ENCODE measurements at places on chromosomes 6 and 20.

DNA sequence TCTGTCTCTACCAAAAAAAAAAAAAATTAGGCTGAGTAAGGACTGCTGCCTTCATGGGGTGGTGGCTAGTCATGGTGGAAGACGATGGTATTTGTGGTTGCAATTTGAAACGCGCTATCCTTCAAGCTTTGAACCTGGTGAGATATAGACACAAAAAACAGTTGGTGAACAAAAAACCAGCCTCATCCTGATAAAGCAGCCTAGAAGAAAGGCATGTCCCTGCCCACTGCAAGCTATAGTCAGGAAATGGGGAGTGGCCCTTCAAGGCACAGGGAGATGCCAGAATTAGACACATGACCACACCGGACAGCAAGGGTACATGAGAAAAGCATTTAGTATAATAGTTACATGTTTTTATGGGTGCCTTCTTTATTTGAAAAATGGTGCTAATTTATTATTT is 193.6 kb downstream of the NFATC2 start:
- DNase-seq, result no peak

GRCh38 chr20:23401051-23401450 is 20.2 kb downstream of the NAPB start:
- DNase-seq, result no peak

DNA sequence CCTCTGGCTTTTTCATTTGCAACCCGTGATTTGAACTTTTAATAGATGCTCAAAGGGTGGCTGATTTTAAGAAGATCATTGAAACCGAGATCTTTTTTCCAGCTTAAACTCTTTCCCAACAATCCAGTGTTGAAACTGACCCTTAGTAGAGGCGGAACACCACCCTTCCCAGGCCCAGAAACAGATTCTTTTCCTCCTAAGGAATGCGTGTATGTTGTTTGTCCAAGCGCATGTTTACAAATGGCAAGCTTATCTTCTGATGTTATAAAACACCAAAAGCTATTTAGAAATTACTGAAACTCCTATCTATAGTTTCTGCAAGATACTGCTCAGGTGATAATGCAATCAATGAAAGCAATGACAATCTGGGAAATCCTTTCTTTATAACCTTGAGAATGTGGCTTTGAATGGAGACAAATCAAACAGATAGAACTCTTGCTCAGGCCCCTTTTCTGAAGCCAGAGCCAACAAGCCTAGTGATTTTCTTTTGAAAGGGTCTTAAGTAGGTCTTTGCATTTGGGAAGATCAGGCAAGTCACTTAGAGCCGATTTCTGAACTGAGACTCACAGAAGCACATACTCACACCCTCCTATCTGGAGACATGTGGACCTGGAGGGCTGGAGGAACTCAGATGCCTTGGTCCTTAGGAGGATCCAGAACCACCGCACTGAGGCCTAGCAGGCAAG is 9.1 kb downstream of the BANF2 start:
- no peak for DNase-seq

- no peak for DNase-seq
These were observed 113.2 kb downstream of the MAFB start for GRCh38 chr20:40575851-40576250.

GRCh38 chr20:9409352-9409751 is 105.0 kb upstream of the LAMP5 start:
- DNase-seq, result no peak

- DNase-seq, result peak; percentile 47
These were observed 4.6 kb downstream of the TP53TG5 start for GRCh38 chr20:45373353-45374100.

DNA sequence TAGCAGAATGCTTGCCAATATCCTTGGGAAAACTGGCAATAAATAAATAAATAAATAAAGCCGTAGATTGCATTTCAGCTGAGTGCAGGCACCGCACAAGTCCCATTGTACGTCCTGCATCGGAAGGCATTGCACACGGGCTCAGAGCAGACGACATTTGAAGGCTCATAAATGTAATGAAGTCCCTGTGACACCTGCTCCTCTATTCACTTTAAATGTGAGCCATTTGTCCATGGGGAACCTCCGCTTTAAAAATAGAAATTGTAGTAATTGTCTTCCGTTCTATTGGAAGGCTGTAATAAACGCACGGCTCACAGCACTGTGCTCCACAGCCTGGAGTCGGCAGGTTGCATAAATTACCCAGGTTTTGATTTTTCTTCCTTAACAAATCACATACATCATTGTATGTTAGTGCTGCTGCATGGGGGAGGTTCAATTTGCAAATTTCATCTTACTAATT is 32.6 kb downstream of the MYT1 start:
- DNase-seq, result no peak

DNA sequence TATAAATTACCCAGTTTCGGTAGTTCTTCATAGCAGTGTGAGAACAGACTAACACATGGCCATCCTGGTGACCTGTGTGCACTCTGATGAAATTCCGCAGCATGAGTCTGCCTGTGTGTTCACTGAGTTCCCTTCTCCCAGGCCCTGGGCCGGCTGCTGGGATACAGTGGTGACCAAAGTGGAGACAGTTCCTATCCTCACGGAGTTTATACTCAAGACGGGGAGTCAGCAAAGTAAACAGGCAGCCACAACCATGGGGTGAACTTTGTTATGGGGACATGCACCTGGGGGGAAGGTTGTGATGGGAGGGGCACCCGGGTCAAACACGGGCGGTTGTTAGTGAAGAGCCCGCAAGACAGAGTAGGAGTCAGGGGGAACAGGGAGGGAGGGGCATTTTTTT is 202.0 kb downstream of the CDH4 start:
- no peak for DNase-seq

DNA sequence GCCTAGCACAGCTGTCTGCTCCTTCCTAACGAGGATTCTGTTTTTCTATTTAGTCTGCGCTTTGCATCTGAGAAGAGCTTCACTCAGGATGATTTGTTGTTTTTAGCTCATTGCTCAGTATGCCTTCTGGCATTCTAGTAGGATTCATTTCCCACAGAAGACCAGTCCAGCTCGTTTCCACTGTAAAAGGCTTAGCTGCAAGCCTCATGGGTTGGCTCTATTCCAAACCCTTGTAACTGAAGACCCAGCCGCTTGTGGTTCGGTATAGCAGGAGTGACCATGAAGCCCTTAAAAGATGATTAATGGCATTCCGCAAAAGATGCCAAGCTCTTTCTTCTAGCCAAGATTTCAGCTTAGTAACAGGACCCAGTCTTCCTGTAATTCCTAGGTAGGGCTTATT is 7.2 kb downstream of the ADGRF1 start:
- DNase-seq, result peak; percentile 7

DNA sequence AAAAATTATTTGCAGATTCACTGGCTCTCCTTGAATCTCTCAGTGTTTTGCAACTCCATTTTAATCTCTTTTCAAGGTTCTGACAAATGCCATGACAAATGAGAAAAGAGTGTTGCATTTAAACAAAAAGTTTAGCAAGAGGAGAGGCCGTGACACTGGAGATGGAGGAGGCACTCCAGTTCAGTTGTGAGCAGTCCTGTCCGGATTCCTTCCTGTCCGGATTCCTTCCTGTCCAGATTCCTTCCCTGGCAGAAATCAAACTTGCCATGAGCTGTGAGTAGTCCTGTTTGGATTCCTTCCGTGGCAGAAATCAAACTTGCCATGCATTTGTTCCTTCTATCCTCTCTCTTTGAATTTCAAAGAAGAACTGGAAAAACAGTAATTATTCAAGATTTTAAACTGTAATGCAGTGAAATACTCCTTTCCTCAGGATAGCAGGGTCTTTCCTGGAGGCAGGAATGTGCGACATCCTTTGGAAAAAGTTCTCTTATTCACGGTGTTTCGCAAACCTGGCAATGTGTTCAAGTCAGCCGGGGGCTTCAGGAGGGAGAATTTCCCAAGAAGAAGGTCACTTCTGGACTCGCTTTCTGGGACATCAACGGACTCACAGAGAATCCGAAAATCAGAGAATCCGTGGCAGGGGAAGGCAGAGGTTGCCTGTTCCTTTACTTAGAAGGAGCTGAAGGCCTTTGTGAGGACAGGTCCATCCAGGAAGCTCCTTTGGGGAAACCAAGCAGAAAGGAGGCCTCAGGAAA is 48.7 kb upstream of the DACT2 start:
- no peak for DNase-seq

All from GOT3 (cell line).